ENCODE measurements at places on chromosomes 1 and 21.

- DNase-seq, result no peak
These were observed 33.8 kb downstream of the CLIC6 start for GRCh38 chr21:34702341-34703170.

DNA sequence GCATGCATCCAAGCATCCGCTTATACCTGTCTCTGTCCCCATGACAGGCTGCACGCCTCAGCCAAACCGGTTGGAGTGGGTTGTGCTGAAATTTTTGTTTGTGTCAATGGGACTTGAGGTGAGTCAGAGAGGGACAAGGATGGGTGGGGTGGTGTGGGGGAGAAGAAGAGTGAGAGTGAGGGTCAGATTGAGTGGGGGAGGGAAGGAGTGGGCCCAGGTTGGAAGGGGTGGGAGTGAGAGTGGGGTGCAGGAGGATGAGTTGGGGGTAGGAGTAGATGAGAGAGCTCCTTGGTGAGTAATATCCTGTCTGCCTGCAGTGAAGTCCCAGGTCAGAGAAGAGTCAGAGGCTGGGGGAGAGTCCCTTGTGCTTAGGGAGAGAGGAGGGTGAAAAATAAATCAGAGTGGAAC lies 3.3 kb upstream of the NECTIN4 start:
- DNase-seq, result peak; percentile 14

DNA sequence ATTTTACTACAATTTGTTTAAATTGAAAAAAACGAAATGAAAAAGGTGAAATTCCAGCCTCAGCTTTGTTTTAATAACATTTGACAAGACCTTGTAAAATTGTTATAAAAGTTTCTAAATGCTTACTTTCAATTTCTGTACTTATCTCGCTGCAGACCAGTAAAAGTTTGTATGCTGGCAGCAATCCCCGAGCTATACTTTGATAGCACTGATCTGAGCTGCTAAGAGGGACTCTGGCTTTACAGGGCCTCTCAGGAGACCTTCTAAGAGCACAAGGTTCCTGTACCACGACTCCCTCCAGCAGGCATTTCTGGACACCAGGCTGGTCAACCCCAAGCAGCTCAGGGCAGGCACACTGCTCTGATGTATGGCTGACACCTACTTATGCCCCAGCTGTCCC lies 13.1 kb downstream of the STMN1 start:
- DNase-seq, result no peak

DNA sequence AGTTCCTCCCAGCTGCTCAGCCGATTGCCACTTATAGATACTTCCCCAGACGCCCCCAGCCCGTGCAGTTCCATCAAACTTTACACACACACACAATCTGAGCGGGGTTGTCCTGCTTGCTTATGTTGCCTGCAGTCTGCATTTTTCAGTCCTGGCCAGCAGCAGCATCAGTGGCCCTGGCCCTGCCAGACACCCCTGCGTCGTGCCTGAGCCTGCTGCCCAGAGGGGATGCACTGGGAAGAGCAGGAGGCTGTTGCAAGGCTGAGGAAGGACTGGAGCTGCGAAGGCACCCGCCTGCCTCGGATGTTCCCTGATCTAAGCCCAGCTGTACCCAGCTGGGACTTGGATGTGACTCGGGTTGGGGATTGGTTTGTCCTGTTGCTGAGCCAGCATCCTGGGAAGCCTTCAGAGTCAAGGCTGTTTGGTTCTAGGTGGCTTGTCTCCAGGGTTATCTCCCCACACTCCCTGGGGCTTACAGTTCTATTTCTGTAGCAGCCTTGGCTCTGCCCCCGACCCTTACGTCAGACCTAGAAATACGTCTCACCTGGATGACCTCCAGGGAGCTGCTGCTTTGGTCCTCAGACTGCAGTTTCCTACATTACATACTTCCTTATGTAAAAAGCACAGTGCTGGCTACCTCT lies 42.3 kb downstream of the MAN1C1 start:
- DNase-seq, result no peak

DNA sequence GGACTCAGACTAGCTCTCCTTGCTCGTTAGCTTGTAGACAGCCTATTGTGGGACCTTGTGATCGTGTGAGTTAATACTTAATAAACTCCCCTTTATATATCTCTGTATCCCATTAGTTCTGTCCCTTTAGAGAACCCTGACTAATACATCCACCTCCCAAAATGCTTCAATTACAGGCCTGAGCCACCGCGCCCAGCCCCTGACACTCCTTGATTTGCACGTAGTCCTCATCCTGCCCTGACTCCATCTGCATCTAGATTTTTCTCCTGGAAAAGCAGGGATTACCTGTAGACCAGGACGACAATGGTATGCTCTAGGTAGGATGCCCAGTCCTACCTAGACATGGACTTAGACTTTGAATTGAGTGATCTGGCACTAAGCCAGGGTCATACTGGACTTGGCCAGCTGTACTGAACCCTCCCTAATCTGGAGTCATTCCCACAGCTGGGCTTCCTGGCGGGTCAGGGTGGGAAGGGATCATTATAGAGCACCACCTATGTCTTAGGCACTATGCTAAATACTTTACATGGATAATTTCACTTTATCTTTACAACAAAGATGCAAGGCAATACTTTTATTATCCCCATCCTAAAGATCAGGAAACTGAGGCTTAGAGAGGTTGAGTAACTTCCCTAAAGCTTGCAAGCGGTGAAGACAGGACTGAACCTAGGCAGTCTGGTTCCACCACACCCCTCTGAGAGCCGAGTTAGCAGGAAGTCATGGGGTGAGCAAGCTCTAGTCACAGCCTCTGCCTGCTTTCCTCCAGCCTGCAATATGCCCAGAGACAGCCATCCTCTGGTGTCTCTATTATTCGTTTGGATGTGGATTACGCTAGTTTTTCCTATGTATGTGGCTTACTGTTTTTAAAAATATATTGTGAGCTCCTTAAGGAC lies 89.4 kb downstream of the DTL start:
- no peak for DNase-seq

DNA sequence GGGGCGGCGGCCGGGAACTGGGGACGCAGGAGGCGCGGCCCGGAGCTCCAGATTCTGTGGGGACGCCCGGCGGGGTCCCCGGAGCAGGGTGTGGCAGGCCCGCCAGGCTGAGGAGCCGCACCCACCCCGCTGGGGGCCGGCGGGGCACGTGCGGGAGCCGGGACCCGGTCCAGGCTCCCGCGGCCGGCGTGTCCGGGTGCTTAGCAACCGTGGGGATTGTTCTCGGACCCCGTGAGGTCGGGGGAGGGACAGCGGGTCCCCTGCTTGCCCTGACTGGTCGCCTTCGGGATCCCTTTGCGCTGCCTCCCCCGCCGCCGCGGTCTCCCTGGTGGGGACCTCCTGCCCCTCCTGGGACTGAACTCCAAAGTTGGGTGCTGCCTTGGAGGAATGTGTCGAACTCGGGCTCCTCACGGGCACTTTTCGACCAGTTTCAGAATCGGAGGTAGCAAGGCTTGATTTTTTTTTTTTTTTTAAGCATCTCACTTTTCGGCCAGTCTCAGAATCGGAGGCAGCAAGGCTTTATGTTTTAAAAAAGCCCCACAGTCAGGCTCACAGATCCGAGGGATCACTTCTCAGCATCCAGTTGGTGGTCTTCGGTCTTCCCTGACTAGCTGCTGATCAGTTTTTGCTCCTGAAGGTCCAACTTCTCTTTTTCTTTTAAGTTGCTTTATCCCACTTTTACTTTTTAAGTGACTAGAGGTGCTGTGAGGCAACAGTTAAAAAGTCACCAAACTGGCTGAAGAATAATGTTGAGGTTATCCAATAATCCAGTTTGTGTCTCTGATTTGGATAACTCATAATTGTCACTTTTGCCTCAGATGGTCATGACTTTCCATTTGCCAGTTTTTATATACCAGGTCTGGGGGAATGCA lies 648 bp downstream of the FAM76A start:
- DNase-seq, result no peak

DNA sequence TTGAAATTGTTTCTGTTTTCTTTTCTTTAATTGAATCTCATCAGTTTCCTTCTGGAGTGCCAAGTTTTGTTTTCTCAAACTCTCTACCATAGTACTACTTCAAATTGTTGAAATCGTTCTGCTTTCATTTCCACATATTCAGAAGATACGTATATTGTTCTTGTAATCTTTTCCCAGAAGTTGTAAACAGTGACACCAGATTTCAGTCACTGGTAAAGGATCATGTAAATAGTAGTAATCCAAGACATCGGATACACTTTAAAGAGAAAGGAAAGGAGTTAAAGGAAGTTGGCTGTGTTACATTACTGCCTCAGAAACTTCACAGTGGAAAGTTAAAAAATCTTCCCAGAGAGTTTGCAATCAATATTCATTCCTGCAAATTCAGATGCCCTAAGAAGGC lies 67.5 kb downstream of the RGL1 start:
- DNase-seq, result no peak

- no peak for DNase-seq
These were observed 142.0 kb downstream of the MAST2 start for GRCh38 chr1:45945426-45945825.

DNA sequence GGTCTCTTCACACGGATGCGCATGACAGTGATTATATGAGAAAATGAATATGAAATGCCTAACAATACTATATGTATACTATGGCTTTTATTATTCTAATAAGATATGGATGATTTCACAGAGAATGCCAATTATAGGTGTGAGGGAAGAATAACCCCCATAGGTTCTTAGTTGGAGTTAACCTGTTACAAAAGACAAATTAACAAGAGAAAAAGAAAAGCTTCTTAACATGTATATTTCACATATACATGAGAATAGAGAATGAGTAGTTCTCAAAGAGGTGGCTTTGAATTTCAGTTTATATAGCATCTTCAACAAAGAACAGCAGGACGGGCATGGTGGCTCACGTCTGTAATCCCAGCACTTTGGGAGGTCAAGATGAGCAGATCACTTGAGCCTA lies 24.0 kb upstream of the DMRTB1 start:
- no peak for DNase-seq

- DNase-seq, result no peak
These were observed 291.3 kb downstream of the NTNG1 start for GRCh38 chr1:107432108-107432507.

DNA sequence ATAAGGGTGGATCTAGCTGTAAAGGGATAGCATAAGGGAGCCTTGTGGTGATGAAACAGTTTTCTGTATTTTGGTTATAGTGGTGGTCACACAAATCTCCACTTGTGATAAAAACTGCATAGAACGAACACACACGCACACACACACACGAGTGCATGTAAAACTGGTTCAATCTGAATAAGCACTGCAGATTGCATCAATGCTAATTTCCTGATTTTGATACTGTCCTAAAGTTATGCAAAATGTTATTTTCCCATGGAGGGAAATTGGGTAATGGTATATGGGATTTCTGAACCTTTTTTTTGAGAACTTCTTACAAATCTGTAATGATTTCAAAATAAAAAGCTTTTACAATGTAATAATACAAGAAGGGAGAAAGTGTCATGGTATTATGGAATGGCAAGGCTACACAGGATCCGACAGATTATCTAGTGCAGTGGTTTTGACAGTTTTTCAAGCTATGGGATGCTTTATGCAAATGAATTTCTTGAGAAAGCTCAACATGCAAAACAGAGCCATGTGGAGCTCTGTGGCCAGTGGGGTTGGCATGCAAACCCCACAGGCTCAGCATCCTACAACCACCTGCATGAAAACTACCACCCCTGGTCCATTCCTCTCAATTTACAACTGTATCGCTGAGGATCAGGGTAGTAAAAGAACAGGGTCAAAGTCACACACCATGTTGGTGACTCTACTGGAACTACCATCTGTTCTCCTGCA lies 18.8 kb downstream of the SLC41A1 start:
- DNase-seq, result no peak
